ENCODE measurements at places on chromosomes 5 and 9.

DNA sequence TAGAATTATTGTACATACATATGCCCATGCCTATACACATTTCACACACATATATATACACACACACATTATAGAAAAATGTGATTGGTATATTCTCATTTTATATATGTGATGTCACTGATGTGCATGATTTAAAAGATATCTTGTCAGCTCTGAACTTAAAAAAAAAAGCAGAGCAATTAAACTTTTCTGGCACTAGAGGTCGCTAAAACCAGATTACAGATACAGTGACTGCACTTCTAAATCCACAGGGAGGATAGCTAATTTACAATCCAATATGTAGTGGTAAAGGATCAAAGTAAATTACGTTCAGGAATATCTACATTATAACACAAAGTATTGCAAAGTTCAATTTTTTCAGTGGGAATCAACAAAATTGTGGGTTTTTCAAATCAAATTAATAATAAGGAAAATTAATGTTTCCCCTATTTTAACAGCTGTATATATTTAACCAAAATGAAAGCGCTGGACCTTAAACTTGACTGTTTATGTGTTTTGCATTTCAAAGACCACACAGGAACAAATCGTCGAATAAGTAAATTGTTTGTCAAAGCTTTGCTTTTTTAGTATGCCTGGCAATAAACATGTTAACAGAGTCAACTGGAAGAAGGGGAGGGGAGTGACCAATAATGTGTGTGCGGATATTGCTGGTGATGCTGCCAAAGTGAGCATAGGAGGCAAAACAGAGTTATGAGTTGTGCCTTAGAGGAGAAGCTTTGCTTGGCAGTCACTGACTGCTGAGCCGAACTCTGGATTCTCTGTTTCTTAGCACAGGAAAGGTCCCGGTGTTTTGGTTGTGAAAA, 1201.4 kb upstream of the C9orf72 start:
- peak; percentile 14 for DNase-seq

- DNase-seq, result no peak
Measured at GRCh38 chr5:113268232-113268631, 166.6 kb downstream of the TSSK1B start.

DNA sequence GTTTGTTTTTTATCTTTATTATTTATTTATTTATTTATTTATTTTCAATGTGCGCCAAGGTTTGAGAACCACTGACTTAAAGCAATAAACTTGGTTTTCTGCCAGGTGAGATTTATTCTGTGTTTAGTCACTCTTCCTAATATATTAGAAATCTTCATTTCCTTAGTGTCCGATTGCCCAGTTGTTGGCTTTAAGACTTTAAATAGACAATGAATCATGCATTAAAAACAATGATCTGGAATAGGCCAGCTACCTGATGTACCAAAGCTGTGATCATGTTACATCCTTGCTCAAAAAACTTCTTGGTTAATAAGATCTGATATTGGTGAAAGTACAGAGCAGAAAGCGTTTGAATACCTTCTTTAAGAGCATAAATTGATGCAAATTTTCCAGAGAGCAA, 52.1 kb upstream of the ERBIN start:
- no peak for DNase-seq

GRCh38 chr9:108823829-108824228, 32.0 kb downstream of the ACTL7B start:
- DNase-seq, result no peak

DNA sequence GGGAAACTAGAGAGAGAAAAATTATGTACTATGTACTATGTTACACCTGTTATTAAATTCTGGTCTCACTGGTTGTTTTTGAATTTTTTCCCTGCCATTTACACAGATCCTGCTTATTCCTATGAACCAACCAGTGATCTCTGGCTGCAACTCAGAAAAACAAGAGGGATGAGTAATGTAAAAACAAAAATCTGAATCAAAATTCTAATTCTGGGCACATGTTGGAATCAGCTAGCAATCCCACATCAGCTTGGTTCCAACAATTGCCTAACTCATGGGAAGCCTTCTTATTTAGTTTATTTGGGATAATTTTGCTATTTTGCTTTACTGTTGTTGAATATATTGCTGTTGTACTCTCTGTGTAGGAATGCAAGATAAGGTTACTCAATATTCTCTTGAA, 78.3 kb downstream of the PLK2 start:
- DNase-seq, result no peak

DNA sequence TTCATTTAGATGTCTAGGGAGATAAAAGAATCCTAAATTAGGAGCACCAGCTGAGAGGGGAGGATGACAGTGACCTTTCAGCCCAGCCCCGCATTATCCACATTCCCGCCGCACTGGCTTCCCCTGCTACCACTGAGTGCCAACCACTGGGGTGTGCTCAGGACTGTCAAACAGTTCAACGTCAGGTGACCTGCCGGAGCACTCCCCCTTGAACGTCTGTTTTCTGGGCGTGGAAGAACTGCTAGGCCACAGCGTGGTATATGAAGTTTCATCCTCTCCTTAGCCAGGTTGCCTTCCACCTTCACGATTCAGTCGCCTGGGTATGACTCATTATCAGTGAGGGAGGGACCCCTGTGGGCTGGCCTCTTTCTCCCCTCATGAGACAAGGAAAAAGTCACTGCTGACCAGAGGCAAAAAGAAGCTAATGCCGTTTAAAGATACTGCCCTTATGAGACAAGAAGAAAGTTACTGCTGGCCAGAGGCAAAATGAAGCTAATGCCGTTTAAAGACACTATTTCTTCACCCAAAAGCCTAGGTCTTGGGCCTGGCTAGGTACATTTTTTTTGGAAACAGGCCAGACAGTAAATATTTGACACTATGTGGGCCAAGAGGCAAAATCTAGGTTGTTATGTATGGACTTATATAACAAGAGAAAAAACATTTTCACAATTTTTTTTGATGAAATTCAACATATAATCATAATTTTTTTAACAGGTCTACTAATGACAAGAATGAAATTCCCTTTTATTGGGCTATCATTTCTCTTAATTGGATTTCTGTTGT, 4.6 kb downstream of the NMRK1 start:
- no peak for DNase-seq

DNA sequence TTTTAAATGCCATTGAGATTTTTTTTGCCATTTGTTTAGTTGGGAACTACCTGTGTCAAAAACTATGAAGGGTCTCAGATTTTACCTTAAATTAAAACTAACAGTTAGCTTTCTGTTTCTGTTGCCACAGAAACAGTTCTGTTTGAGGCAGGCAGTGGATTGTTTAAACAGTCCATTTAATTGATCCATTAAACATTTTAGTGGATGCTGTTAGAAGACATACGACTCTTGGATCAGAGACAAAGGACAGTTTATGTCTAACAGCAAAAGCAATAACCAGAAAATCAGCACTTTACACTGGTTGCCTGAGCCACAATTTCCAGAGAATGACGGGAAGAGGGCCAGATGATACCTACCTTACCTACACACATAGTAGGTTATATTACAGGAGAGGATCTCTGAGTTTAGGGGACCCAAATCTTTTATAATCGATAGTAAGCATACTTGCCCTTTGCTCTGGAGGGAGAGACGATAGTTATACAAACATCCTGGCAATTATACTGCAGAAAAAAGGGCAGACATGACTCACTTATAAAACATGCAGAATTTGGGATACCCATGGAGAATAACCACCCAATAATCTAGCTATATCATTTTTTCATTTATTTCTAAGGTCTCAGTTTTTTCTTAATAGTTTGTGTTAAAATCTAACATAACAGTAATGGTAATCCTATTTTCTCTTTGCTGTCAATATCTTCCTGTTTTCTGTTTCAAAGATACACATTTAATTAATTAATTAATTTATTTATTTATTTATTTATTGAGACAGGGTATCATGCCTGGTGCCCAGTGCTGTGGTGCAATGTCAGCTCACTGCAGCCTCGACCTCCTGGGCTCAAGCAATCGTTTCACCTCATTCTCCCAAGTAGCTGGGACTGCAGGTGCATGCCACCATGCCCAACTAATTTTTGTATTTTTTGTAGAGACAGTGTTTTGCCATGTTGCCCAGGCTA, 136.7 kb upstream of the TNFAIP8 start:
- no peak for DNase-seq
